Stimulated activated CD4-positive, alpha-beta T cell treated with anti-CD3 and anti-CD28 coated beads, Interleukin-1b, Interleukin-23, amount 100 ng/mL, for 1 hour (primary cell): ENCODE measurements at places on chromosomes 3 and 15.

- no peak for DNase-seq
These were observed 29.9 kb upstream of the PEX5L start for GRCh38 chr3:180066598-180066997.

DNA sequence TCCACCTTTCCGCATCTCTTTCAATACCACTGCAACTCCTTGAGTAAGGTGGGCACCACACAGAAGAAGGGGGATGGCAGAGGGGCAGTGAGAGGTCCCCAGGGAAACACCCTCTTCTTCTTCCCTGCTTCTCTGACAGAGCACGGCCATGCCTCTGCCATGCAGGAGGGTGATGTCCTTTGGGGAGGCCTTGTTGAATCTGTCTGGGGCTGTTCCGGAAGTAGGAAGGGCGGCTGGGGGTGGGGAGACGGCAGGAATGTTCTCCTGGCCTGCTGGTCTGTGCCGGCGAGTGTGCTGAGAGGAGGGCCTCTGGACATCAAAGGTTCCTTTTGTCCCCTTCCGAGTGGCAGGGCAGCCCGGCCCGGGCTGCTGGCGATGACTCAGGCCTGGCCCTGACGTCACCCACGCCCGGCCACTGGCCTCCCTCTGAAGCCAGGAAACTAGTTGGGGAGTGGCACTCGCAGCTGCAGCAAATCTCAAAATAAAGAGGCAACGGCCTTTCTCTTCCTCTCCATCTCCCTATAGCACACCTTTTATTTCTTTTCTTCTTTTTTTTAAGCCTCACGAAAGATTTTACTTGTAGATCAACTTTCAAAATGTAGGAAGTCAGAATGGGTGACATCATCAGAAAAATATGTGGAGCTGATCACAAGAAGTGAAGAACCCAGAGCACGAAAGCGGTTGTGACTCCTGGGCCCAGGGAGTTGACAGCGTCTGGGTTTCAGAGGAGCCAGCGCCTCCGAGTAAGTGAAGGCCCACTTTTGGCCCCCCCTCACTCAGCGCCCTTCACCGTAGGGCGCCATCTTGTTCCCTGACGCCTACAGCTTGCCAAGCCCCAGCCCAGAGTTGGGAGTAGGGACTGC is at the start of gene ZBTB38:
Gene ZBTB38 (plus strand): TSS at position 443 of the 863 bp plus-strand sequence. CDS start 73,885 bp downstream, outside the sequence.
- no peak for DNase-seq

GRCh38 chr3:33096093-33096868 is 665 bp downstream of the GLB1 start:
- DNase-seq: no peak

DNA sequence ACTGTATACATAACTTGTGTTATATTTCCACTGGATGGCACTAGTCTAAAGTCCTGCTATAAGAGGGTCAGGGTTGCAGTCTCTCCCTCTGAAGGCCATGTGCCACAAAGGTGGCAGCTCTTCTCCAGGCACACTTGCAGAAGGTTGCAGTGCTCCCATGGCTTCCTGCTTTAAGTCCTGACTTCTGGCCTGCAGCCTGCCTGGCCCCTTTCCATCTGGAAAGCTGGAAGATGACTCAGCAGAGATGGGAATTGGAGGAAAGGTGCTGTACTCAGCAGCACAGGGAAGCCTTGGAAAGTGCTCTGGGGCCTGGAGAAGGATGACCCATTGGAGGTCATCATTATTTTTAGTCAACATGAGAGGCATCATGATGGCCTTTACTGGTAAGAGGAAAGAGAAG is 40.9 kb upstream of the MRPL3 start:
- DNase-seq: no peak

- DNase-seq: no peak
These were observed 6.8 kb downstream of the STOML1 start for GRCh38 chr15:73985101-73985873.

GRCh38 chr3:150699068-150699639 is 4.6 kb downstream of the ERICH6 start:
- no peak for DNase-seq

DNA sequence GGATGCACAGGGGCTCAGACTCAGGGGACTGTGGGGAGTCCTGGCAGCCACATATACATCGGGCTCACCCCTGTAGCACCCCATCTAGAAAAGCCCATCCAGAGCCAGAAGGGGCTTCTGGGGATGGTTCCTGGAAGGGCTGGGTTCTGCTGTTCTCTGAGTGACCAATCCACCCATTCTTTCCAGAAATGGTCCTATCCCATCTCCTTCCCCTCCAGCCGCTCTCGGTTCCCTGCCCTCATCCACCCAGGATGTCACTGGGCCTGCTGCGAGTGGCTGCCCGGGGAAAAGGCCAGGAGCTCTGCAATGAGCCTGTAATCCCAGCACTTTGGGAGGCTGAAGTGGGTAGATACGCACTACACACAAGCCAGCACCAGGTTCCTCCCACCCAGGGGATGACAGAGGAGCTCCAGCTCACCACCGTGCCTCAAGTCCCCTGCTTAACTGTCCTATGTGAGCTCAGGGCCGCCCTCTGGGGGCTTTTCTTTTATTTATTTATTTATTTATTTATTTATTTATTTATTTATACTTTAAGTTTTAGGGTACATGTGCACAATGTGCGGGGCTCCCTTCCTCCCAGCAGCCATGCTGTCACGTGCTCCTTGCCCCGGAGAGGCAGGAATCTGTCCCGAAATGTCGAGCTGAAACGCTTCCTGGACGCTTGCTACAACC is 13.6 kb upstream of the CSK start:
- DNase-seq: no peak

- DNase-seq: no peak
These were observed 309.9 kb downstream of the RPLP1 start for GRCh38 chr15:69762373-69763148.

DNA sequence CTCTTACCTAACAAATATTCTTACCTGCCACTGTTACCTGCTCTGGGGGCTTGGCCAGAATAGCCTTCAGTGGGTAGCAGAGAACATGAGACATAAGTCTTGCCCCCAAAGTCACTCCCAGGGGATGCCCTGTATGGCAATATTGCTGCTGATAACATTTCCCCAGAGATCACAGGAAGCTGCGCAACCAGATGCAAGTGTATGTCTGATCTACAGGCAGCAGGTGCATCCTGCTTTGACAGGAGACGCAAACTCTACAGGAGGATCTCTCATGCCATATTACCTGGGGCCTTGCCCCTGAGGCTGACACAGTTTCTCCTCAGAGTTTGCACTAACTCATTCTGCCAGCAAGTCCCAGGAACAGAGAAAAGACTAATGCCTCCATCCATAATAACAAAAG is 174.4 kb upstream of the LPP start:
- DNase-seq: no peak

DNA sequence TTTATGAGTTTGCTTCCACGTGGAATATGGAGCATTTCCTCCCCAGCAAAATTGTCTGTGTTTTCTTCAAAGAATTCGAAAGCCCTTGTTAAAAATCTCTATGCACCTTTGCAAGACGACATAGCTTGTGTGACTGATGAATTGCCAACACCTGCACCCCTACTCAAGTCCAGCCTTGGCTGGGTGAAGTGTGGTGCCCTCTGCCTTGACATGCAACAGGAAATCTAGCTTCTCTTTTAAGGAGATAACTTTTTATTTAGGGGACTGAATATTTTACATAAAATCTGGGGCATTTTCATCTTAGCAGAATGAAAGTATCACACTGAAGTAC is 647 bp downstream of the HMG20A start:
- DNase-seq: no peak

GRCh38 chr3:16374935-16375245 is 109.9 kb downstream of the OXNAD1 start:
- DNase-seq: no peak

GRCh38 chr3:36408146-36408545 is 27.8 kb downstream of the STAC start:
- DNase-seq: no peak

DNA sequence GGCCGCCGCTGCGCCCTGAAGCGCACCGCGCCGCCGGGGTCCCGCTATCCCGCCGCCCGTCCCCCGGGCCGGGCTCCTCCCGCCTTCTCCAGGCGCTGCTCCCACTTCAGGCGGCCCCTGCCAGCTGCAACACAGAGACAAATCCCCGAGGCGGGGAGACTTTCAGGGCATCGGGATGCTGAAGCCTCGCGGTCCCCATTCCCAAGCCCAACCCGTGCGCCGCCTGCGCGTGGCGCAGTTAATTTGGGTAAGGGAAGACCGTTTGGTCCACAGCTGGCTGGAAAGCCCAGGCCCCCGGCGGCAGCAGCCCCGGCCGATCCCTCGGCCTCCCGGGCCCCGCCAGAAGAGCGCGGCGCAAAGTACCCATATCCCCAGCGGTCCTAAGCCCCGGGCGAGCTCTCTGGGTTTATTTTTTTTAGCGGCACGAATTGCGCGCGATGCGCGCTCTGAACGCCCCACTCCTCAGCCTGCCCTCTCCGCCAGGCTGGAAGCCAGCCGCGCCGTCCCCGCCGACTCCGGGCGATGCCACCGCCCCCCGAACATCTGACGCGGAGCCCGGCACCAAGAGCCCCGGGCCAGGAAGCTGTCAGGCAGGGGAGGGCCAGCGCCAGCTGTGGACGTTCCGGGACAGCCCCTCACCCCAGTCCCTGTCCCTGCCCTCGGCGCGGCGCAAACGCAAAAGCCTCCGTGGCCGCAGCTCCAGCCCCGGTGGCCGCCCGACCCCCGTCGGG is 517 bp downstream of the FBN1 start:
- no peak for DNase-seq

DNA sequence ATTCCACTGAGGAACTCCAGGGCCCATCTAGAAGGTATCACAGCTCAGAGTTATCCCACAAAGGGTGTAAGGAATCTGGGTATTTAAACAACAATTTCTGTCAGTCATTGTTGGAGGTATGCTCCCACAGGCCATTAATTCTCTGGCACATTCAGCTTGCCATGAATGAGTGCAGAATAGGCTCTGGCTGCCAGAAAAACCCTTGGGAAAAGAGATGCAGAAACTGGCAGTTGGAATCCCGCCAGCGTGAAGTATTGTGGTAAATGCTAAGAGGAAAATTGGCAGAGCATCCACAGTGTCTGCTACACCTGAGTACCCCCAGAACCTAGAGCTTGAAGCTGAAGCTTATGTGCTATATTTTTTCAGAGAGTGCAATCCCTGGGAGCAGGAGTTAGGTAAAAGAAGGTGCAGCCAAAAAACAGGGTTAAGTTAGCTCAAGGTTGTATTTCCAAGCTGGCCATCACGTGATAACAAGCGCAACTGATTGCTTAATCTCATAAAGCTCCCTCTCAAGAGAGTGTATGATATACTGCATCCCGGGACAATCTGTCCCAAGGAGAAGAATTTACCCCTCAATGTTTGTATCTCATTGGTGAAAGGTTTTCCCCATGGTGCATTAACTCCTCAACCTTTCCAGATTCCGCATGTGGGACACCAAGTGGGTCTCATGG is 94.2 kb upstream of the ACP3 start:
- no peak for DNase-seq

GRCh38 chr3:150030841-150031240 is 60.1 kb upstream of the PFN2 start:
- DNase-seq: no peak

GRCh38 chr3:73624017-73624820 is 522 bp downstream of the PDZRN3 start:
- no peak for DNase-seq

GRCh38 chr3:59263152-59263551 is 213.3 kb upstream of the CFAP20DC start:
- no peak for DNase-seq

DNA sequence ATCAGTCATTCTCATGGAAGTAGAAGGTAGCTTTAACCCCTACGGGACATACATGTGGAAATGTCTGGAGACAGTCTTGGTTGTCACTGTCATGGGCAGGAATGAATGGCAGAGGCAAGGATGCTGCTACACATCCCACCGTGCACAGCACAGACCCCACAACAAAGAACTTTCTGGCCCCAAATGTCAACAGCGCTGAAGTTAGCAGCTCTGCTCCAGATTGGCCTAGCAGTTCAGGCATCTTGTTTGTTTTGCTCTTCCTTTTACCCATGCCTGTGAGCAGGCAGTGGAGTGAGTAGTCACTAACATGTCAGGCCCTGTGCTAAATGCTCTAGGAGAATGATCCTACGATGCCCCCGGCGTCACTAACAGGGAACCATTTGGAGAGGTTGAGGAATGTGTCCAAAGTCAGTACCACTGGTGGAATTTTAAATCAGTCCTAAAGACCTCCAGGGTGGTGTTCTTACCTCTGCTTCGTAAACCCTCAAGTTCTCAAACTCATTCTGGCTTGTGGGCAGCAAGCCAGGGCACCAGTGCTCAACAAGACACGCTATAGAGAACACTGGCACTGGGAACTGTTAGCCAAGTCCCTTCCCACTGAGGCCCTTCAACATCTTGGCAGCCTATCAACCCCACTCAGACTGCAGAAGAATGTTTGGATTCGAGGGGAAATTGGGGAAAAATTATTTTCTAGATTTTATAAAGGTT is 142.2 kb downstream of the FOXP1 start:
- DNase-seq: no peak

- no peak for DNase-seq
These were observed 21.5 kb downstream of the CFAP161 start for GRCh38 chr15:81155375-81156218.

DNA sequence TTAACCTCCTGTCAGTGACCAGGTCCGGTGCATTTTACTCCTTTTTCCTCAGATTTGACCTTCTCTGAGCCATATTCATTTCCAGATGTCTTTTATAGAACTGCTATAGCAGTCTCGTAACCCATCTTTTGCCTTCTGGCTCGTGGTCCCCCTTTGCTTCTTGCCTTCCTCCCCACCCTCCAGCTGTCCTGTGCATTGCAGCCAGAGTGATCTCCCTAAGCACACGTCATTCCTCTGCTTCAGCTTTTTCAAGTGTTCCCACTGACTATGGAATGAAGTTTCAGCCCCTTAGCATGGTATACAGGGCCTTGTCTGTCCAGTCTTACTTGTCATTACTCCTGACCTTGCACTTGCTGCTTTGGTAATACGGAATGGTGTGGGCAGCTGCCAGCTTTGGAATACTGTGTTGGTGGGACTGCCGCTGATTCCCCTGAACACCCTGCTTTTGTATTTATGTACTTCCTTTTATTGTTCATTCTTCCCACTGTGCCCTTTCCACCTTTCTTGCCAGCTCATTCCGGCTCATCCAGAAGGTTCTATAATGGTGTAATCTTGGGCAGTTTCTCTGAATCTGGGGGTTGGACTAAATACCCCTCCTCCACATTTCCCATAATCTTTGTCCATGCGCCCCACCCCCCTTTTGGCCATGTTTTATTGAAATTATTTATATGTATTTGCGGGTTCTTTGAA is 38.9 kb downstream of the SLC25A26 start:
- DNase-seq: no peak

GRCh38 chr3:138470687-138471086 is 36.3 kb downstream of the ESYT3 start:
- DNase-seq: no peak

DNA sequence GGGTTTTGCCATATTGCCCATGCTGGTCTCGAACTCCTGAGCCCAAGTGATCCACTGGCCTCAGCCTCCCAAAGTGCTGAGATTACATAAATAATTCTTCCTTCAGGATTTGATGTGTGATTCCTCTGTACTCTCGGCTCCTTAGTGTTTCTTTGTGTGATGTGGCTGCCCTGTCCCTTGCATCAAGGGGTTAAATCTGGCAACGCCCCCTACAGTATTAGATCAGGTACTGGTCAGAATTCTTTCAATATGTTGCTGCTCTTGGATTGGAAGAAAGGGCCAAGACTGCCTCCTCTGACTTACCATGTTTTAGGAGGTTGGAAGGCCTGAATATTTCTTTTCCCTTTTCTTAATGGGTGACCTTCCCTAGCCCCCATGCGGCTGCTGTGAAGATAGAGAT is 390.6 kb upstream of the WNT5A start:
- DNase-seq: no peak

GRCh38 chr3:131714585-131715220 is 211.9 kb upstream of the MRPL3 start:
- no peak for DNase-seq
